Activated CD8-positive, alpha-beta memory T cell treated with anti-CD3 and anti-CD28 coated beads for 48 hours (primary cell): ENCODE measurements at places on chromosomes 5 and 9.

DNA sequence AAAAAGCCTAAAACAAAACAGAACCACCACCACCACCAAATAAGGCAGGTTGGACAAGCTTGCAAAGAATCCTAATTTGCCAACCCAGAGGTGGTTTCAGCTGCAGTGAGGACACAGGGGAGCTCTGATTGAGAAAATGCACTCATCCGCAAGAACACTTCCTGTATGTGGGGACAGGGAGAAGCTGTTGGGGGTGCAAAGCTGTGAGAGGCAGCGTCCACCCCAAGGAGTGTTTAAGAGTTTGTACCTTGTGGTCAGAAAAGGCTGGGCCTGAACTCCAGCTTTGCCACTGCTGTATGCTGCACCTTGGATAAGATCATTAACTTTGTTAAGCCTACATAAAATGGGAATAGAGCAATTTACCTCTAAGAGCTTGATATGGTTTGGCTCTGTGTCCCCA is 511.7 kb downstream of the BNC2 start:
- DNase-seq = no peak

GRCh38 chr9:1253064-1253979 is 203.2 kb downstream of the DMRT2 start:
- DNase-seq = no peak

DNA sequence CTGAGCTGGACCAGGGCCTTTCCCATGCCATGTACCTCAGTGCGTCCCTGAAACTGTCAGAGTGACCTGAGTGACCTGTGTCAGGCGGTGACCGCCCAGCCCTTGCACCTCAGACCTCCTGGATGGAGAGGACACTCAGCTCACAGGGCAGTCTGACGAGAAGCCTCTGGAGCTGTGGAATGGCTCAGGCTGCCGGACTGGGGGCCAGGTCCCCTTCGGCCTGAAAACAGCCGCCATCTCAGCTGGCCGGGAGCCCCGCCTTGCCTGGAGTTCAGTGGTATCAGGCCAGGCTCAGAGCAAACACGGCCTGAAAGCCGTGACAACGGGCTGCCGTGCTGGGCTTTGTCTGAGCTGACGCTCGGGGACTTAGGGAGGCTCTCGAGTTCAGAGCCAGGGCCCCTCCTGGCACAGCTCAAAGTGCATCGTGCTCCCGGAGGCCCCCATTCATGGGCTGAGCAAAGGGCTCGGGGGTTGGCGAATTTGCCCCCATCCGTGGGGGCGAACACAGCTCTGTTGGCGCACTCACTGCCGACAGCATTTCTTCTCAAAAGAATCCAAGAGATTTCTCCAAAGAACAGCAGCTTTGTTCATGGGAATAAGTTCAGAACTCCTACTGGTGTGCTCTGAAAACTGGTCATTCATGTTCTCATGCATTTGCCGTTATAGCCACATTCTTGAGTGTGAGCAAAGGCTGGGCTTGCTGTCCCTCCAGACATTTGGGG is 8.4 kb upstream of the SLC9A3 start:
- DNase-seq = no peak

DNA sequence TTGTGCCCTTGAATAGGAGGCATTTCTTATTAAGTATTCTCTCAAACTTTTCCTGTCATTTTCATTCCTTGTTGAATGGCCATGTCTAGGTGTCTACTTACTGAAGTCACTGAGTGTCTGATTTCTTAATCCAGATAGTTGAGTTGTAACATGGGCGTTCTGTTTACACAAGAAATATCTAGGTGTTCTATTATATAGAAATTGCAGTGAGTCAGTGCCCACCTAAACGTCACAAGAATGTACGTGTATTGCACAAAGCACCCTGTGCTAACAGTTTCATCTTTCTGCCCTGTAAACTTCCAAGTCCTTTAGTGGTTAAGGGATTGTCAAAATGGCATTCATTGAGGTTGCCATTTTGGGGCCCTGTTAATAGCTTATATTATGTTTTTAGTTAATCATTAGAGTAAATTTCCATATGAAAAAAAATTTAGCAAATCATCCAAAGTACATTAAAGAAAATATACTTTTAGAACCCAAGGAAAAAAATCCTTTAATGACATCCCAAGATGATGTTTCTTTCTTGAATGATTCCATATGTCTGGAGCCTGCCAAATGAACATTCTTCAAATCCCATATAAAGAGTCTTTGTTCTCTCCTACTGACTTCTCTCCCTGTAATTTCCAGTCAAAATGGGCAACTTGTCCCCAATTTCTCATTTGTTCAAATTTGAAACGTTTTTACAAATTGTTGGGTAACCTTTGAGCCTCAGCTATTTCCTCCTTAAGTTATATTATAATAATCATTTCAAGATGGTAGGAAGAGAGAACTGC is 114.2 kb downstream of the GOLPH3 start:
- no peak for DNase-seq

- DNase-seq = no peak
These were observed 661.8 kb upstream of the RIOK2 start for GRCh38 chr5:97844797-97845196.

GRCh38 chr5:115033861-115034260 is 135.8 kb downstream of the TRIM36 start:
- DNase-seq = no peak

DNA sequence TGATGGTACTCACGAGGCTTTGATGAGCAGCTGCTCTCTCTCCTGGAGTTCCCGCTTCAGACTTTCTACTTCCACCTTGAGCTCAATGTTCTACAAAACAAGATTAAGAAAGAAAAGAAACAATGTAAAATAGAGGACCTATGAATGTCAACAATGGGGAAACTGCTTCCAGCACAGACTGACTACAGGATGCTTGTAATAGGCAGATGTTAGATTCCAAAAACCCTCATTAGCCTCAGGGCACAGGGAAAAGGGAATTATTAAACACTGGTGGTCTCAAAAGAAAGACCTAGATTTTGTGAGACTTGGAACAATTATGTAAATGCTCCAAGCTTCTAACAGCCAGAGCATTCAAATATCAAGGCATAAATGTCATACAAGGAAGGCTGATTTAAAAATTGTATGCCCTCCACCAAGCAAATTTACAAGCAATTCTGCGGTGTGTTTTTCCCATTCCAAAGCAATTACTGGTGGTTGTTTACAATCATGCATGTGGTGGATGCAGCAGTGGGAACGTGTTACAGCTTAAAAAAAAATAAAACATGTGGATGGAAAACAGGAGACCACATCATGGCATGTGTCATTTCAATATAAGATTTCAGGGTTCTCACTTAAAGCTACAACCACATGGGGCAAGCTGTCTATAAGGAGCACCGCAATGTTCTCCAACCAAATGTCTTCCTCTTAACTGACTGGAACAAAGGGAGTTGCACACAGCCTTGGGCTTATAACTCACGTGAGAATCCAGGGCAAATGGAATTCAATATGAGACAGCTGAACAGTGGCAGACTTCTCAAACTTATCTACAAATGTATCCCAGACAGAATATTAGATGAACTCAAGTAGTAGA is 34.0 kb downstream of the CDK5RAP2 start:
- no peak for DNase-seq

DNA sequence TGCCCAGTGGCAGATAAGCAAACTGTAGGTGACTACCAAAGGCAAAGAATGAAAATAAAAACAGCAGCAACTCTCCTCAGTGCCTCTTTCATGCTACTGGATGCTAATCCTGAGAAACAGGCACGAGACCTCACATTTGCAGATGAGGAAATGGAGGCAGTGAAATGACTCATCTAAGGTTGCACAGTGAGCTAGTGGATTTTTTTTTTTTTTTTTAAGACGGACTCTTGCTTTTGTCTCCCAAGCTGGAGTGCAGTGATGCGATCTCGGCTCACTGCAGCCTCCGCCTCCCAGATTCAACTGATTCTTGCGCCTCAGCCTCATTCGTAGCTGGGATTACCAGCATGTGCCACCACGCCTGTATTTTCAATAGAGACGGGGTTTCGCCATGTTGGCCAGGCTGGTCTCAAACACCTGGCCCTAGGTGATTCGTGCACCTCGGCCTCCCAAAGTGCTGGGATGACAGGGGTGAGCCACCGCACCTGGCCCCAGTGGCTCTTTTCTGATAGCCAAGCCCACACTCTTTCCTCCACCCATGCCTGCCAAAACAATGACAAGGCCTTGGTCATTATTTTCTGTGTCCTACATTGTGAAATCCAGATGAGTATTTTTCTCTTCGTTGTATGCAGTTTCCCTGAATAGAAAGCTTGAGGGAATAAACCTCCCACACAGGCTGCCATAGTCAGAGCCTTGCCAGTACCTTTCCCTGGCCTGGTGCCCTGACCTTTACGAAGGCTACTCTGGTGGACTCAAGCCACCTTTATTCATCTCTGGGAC is 19.2 kb downstream of the DOCK2 start:
- DNase-seq = no peak

DNA sequence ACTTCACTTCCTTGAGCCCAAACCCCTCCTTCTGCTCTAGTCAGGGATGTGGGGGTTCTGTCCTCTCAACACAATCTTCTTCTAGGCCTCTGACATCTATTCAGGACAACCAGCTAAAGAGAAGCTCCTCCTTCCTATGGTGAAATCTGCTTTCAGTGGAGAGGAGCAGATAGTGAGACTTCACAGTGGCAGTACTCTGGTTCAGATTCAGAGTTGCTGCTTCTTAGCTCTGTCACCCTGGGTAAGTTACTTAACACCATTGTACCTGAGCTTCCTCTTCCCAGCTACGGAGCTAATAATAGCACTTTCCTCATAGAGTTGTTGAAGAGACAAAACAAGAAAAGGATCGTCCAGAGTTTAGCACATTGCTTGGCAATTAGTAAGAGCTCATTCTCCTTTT is 77.3 kb upstream of the LARP1 start:
- DNase-seq = no peak
